Type B pancreatic cell (in vitro differentiated cells): ENCODE measurements at places on chromosomes 12 and 14.

DNA sequence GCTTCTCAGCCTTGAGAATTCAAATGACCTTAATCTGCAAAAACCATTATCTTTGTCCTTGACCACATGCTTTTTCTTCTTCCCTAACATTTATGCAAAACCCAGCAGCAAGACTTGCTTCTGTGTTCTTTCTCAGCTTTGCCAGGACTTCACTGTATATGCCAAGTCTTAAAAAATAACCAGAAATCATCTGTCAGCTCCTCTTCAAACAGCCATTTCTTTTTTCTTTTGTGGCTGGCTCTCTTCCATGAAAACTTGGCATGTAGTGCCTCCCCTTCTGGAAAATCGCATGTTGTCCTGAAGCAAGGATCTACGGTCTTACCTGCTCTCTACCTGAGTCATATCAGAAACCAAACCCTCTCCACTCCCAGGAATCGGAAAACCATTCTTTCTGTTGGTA lies 364.9 kb downstream of the RPS29 start:
- H3K27ac ChIP-seq = no peak overlapping the region
- no peaks in the 10 kb centered on the region for H3K4me1 ChIP-seq
- H3K4me3 ChIP-seq = no peak overlapping the region
- H3K27me3 ChIP-seq = no peaks in the 10 kb centered on the region
- no peaks in the 10 kb centered on the region for H3K36me3 ChIP-seq

DNA sequence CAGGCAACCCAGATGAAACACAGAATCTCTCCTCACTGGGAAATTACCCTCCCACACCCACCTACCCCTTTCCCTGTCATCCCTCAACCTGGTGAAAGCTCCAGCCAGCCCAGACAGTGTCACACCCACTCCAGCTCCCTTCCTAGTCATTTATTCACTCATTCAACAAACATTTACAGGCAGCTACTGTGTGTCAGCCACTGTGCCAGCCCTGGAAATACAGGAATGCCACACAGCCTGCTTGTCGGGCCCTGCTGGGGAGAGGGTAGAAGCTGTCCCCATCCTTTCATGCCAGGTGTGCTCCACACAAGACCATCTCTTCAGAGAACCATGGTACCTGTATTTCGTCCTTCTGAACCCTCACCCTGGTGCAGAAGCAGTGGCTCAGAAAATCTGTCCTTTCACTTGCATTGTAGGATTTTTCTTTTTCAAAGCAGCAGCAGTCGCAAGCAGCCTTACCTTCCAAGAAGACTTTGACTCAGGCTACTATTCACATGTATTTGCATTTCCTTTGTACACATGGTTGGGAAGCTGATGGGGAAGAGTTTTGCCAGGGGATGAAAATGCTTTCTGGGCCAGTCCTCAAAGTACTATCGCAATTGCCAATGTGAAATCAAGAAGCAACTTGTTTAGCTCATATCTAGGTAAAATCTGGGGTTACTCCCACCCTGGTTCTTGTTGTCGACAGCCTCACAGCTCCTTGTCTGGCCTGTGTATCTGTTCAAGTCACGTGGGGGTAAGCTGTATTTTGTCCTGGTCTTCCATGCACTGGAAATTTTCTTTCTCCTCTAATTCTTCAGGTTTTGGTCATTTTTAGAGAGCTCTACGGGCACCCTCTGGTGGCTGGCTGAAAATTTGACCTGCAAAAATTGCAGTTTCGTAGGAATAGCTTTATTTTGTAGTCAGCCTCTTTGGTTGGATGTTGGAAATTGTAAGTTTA lies 147.4 kb upstream of the EGLN3 start:
- H3K4me1 ChIP-seq = peaks cover 14% of the 10 kb centered on the region
- peak overlapping the region; percentile 11 for H3K27ac ChIP-seq
- DNase-seq = no peak
- no peak overlapping the region for H3K4me3 ChIP-seq
- H3K27me3 ChIP-seq = peaks cover 6% of the 10 kb centered on the region

DNA sequence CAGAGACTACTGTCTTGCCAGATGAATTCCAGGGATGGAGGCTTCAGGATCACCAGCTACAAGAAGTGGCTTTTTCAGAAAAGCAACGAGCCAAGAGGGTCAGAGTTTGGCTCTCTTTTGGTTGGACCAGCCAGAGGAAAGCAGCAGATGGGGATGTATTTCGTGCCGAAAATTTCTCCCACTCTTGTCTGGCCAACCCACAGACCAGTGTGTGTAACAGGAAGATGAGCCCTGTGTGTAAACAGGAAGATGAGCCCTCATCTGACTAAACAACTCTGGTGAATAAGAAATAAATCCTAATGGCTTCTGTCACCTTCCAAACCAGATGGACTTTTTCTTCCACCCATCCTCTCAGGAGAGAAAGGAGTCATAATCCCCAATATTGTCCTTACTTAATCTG lies 13.1 kb downstream of the GPR68 start:
- H3K36me3 ChIP-seq = peaks cover 15% of the 10 kb centered on the region
- DNase-seq = no peak
- no peaks in the 10 kb centered on the region for H3K27me3 ChIP-seq

- H3K27ac ChIP-seq = no peak overlapping the region
- H3K36me3 ChIP-seq = no peaks in the 10 kb centered on the region
- H3K4me3 ChIP-seq = no peak overlapping the region
These were observed 2.3 kb upstream of the KRT6A start for GRCh38 chr12:52495389-52495788.

GRCh38 chr12:112615196-112615595 lies 176.4 kb upstream of the RPH3A start:
- no peaks in the 10 kb centered on the region for H3K4me1 ChIP-seq
- DNase-seq = no peak
- H3K4me3 ChIP-seq = no peak overlapping the region
- H3K36me3 ChIP-seq = no peaks in the 10 kb centered on the region
- H3K27me3 ChIP-seq = peaks cover 44% of the 10 kb centered on the region

DNA sequence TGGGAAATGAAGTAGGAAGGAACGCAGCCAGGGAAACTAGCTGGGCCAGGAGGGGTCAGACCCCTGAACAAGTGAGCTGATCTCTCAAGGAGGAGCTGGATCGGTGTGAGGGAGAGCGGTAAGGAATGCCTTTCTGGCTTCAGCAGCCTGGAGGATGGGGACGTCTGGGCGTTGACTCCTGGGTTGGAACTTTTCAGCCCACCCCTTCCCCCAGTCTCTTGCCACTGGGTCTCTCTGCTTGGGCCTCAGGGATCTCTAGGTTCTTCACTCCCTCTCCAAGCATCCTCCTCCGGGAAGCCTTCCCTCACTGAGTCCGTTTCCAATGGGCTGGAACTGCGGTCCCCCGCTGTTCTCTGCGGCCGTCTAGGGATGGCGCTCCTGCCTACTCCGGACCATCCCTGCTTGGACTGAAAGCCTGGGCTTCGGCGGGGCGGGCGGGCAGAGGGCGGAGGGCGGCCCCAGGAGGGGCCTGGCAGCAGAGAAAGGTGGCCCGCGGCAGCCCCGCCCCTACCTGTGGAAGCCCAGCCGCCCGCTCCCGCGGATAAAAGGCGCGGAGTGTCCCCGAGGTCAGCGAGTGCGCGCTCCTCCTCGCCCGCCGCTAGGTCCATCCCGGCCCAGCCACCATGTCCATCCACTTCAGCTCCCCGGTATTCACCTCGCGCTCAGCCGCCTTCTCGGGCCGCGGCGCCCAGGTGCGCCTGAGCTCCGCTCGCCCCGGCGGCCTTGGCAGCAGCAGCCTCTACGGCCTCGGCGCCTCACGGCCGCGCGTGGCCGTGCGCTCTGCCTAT lies at the start of gene KRT7:
Gene KRT7 (plus strand): TSS at position 570 of the 788 bp plus-strand sequence. CDS start 54 bp downstream, at position 624.
- H3K4me1 ChIP-seq = peaks cover 27% of the 10 kb centered on the region
- H3K36me3 ChIP-seq = no peaks in the 10 kb centered on the region
- peaks cover 54% of the 10 kb centered on the region for H3K27me3 ChIP-seq
- DNase-seq = no peak
- peak within 1 kb of the TSS; percentile 88 for H3K4me3 ChIP-seq

DNA sequence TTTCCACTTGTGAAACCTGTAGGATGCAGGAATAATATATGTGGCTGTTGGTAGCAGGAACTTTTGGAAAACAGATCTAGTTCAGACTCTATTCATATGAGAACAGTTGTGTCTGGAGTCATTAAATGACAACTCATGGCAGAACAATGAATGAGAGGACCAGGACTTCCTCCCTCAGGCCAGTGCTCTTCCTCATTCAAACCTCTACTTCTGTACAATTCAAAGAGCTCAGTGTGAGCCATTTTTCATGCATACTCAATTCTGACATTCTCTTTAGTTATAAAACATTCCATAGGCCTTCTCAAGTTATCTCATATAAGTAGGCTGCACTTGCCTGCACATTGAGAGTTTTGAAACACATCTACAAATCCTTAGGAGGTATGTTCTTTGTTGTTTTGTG lies 1526.6 kb upstream of the FLRT2 start:
- no peak for DNase-seq
- H3K27me3 ChIP-seq = peaks cover 3% of the 10 kb centered on the region
- H3K36me3 ChIP-seq = no peaks in the 10 kb centered on the region
- no peak overlapping the region for H3K4me3 ChIP-seq
- H3K27ac ChIP-seq = no peak overlapping the region

GRCh38 chr12:50979369-50980052 lies 27.2 kb downstream of the HIGD1C start:
- H3K4me3 ChIP-seq = no peak overlapping the region
- peaks cover 16% of the 10 kb centered on the region for H3K36me3 ChIP-seq
- no peak overlapping the region for H3K27ac ChIP-seq
- H3K4me1 ChIP-seq = no peaks in the 10 kb centered on the region
- H3K27me3 ChIP-seq = no peaks in the 10 kb centered on the region
- no peak for DNase-seq

- no peaks in the 10 kb centered on the region for H3K4me1 ChIP-seq
- H3K27ac ChIP-seq = no peak overlapping the region
- no peak for DNase-seq
- no peak overlapping the region for H3K4me3 ChIP-seq
- H3K27me3 ChIP-seq = no peaks in the 10 kb centered on the region
- no peaks in the 10 kb centered on the region for H3K36me3 ChIP-seq
These were observed 588.2 kb downstream of the NRXN3 start for GRCh38 chr14:78758333-78758732.

DNA sequence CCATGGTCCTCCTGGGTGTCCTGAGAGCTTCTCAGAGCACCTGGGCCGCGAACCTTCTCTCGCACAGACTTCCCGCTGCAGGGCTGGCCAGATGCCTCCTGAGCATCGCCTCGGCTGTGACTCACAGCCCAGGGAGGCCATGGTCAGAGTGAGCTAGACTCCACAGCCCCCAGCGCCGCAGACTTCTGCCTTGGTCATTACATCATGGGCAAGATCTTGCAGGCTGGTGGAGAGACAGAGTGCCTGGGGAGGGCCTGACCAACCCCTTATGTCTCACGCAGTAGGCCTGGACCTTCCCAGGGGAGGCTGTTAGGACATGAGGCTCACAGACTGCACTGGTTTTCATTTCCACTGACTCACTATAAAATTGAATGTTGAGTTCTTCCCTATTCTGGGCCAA lies 41.8 kb downstream of the SMOC1 start:
- H3K36me3 ChIP-seq = no peaks in the 10 kb centered on the region
- H3K4me3 ChIP-seq = no peak overlapping the region
- no peak overlapping the region for H3K27ac ChIP-seq
- no peak for DNase-seq

GRCh38 chr12:108846290-108846701 lies 11.1 kb downstream of the SSH1 start:
- no peaks in the 10 kb centered on the region for H3K27me3 ChIP-seq
- H3K4me1 ChIP-seq = peaks cover 5% of the 10 kb centered on the region
- H3K4me3 ChIP-seq = no peak overlapping the region
- no peak for DNase-seq
- peaks cover 31% of the 10 kb centered on the region for H3K36me3 ChIP-seq

- no peak overlapping the region for H3K4me3 ChIP-seq
- H3K4me1 ChIP-seq = no peaks in the 10 kb centered on the region
- peaks cover 38% of the 10 kb centered on the region for H3K27me3 ChIP-seq
These were observed 6.3 kb upstream of the LTBP2 start for GRCh38 chr14:74618078-74618952.

GRCh38 chr12:20006871-20007730 lies 361.2 kb upstream of the PDE3A start:
- no peak overlapping the region for H3K27ac ChIP-seq
- peaks cover 3% of the 10 kb centered on the region for H3K27me3 ChIP-seq
- H3K4me1 ChIP-seq = no peaks in the 10 kb centered on the region
- DNase-seq = no peak

DNA sequence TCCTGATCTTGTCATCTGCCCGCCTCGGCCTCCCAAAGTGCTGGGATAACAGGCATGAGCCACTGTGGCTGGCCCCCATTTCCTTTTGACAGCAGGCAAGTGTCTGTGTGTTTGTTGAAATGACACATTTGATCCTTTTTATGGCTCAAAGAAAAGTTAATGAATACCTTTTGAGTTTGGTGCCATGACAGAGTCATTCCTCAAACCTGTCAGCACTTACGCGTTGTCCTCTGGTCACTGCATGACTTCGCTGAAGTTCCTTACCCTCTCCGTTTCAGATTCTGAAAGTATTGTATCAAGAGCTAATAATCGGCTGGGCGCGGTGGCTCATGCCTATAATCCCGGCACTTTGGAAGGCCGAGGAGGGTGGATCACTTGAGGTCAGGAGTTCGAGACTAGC lies 32.4 kb downstream of the NEMF start:
- peaks cover 49% of the 10 kb centered on the region for H3K36me3 ChIP-seq
- no peak overlapping the region for H3K4me3 ChIP-seq
- H3K27ac ChIP-seq = no peak overlapping the region
- no peak for DNase-seq

DNA sequence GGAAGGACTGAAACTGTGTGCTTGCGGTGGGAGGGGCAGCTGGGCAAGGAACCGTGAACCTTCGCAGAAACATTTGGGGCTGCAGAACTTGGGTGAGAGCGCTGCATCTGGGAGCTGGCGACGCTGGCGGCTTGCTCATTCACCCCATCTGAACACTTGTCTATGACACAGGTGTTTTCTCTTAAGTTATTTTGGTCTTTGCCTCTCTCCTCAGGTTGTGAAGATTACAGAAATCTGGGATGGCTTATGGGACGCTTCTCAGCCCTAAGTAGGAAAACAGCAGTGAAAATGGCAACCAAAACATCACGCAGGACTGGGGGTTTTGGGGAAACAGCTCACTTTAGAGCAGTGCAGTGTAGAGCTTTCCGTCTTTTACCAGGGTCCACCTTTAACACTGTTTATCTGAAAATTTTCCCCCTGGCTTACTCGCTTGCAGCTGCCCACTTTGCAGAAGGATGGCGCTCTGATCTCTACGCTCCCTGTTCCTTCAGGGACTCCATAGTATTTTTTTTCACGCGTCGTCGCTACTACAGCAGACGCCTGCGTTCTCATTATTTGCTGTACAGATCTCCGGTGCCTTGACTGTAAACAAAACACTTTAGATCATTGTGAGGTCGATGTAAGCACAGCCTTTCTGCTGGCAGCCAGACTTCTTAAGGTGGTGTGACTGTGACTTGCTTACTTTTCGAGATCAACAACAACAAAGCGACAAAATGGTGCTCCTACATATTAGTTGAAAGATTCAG lies 2.7 kb upstream of the CDKN1B start:
- H3K27ac ChIP-seq = peak overlapping the region; percentile 93
- no peak for DNase-seq
- H3K36me3 ChIP-seq = peaks cover 19% of the 10 kb centered on the region
- peaks cover 21% of the 10 kb centered on the region for H3K4me1 ChIP-seq
